Bronchial epithelial cell (primary cell): ENCODE measurements at places on chromosomes 3 and 15.

DNA sequence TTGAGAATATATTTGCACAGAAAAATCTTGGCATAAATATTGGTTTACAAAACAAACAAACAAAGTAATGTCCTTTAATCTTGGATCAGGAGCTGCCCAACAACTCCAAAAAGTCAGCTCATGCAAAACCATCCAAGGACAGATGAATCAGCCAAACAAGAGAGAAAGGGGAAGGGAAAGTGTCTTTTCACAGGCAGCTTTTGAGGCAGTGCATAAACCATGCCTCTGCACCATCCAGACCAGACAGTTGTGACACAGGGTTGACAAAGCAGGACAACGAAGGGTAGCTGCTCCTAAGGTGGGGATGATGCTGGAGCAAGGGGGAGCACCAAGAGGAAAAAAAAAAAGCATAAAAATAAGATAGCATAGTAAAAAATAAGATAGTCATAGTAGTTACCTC is 8.7 kb downstream of the CD86 start:
- no peak for DNase-seq

- no peak for DNase-seq
These were observed 60.4 kb downstream of the MB21D2 start for GRCh38 chr3:192857260-192857661.

- peak; percentile 68 for DNase-seq
These were observed 162.5 kb downstream of the AKAP13 start for GRCh38 chr15:85542895-85543331.

DNA sequence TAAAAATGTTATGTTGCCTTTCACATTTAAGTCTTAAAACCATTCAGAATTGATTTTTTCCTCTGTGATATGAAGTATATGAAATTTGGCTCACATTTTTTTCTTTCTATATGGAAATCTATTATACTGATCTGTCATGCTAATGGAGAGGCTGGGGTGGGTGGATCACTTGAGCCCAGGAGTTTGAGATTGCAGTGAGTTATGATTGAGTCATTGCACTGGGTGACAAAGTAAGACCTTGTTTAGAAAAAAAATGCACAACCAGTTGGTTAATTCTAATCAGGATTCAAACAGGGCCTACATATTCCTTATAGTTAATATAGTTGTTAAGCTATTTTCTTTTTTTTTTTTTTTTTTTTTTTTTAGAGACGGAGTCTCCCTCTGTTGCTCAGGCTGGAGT is 230.5 kb downstream of the MFSD1 start:
- peak; percentile 63 for DNase-seq

- DNase-seq, result no peak
These were observed 28.7 kb downstream of the TLE3 start for GRCh38 chr15:70068783-70069565.

DNA sequence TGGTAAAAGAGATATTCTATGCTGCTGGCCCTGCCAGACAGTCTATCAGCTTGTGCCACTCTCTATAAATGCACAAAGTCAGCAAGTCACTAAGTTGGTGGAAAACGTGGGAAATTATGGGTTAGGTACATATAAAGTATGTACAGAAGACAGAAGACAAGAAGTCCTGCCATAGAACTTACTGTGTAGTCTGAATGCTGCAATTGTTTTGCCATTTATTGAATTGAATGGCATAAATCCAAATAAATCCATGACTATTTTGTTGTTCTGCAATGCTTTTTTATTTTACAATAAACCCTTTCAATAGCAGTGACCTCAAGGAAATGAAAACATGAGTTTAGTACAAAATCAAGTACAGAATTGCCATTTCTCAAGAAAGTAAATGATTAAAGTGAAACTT is 34.1 kb upstream of the TM4SF1 start:
- no peak for DNase-seq

GRCh38 chr15:72060687-72061250 is 57.2 kb downstream of the MYO9A start:
- no peak for DNase-seq

- no peak for DNase-seq
These were observed 51.1 kb upstream of the POLG start for GRCh38 chr15:89385596-89386331.
